ENCODE measurements at places on chromosomes 16 and 17.

DNA sequence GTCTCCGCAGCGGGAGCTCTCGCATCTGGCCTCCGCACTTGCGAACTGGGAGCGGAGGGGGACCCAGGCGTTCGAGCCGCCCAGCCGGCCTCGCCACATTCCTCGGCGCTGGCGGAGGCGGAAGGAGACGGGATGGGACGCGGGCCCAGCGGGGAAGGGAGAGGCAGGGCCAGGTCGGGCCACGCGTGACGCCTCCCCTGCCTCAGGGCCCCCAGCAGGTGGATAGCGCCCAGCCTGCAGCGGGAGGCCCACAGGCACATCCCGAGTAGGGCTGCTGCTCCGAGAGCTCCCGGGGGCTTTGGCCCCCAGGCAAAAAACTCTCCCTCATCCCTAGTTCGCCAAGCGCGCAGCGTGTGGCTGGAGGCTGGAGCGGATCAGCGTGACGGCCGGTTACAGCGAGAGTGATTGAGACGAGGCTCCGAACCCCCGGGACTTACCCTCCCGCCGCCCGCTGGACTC is 800 bp downstream of the PLEKHH3 start:
- no peak for DNase-seq

DNA sequence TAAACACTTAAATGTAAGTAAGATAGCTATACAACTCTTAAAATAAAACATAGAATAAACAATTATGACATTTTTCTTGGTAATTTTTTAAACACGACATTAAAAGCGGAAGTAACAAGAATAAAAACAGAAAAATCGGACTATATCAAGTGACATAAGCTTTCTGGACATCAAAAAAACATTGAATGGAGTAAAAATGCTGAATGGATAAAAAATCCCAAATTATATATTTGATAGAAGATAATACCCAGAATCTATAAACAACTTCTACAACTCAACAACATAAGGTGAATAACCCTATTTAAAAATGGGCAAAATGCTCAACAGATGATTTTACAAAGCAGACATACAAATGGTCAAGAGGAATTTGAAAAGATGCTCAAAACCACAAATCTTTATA is 1866.5 kb downstream of the TP53TG3F start:
- DNase-seq, result no peak

- no peak for DNase-seq
Measured at GRCh38 chr16:10993649-10994048, 49.3 kb downstream of the CLEC16A start.

- no peak for DNase-seq
Measured at GRCh38 chr17:50067996-50068395, 12.1 kb downstream of the ITGA3 start.

- DNase-seq, result no peak
Measured at GRCh38 chr17:45839442-45839841, 5.2 kb upstream of the SPPL2C start.

DNA sequence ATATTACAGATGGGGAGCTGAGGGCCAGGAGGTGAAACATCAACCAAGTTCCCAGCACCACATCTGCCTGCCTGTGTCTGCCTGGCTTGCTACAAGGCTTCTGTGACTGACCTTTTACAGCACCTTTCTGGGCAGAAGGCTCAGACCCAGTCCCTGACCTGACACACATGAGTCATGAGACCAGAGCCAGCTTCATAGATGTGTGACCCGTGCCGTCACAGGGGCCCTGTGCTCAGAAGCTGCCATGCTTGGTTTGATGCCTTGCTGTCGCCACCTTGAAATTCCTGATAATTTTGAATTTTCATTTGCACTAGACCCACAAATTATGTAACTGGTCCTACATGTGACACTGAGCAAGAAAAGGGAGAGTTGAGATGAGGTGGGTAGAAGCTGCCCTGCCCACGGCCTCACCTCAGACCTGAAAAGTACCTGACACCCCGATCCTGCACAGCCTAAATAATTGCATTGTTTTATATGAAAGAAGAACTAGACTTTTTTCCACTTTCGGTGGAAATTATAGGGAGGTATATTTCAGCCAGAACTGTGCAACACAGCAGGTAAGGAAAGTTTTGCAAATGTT is 13.3 kb upstream of the PECAM1 start:
- no peak for DNase-seq

DNA sequence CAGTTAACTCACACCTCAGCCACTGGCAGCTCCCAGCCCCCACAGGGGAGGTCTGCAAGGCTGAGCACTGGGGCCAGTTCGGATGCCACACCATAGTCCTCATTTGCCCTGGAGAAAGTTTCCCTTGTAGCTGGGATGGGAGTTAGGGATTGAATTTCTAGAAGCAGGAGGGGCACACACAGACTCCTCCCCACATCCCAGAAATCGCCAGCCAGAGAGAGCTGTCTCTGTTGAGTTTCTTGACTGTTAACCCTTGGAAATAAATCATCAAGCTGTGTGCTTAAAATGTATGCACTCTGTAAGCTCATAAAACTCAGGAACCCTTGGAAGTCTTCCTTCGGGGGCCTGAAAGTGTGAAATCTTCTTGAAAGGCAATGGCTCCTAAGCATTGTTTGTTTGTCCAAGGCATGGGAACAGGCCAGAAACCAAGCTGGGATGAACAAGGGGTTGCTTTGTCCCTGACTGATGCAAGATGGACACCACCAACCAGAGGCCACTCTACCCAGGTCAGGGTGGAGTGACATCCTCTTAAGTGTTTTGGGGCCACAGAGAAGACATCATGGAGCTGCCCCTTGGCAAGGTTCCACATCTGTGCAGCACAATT is 394 bp upstream of the PRM3 start:
- DNase-seq, result no peak

- DNase-seq, result no peak
Measured at GRCh38 chr16:82402665-82403218, 224.0 kb upstream of the CDH13 start.

DNA sequence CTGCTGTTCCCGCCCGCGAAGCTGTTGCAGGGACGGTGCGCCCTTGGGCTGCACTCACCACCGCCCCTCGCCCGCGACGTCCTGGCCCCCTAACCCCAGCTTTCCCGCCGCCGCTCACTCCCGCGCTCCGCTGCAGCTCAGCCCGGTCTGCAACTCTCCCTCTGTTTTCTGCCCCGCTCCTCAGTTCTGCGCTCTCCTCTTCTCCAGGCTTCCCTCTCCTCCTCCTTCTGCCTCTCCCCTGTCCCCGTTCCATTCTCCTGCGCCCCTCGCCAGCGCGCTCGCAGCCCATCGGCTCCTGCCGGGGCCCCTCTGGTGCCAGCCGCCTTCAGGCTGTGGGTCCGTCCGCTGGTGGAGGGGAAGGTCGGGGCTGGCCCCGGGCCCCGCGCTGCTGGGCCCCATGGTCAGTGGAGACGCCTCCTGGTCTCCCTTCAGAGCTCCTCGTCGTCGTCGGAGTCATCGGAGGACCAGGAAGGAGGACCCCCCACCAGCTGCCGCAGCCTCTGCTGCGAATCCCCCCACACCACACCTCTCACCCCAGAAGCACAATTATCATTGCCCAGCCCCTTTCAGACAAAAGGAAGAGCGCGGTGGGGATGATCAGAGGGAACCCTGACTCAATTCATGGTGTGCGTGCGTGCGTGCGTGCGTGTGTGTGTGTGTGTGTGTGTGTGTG is 223.2 kb upstream of the FOXF1 start:
- no peak for DNase-seq

- DNase-seq, result peak; percentile 85
Measured at GRCh38 chr17:81911277-81911961, at the start of gene PCYT2. Gene PCYT2 (minus strand): TSS chr17:81911399. CDS start chr17:81911355, 44 bp downstream.

DNA sequence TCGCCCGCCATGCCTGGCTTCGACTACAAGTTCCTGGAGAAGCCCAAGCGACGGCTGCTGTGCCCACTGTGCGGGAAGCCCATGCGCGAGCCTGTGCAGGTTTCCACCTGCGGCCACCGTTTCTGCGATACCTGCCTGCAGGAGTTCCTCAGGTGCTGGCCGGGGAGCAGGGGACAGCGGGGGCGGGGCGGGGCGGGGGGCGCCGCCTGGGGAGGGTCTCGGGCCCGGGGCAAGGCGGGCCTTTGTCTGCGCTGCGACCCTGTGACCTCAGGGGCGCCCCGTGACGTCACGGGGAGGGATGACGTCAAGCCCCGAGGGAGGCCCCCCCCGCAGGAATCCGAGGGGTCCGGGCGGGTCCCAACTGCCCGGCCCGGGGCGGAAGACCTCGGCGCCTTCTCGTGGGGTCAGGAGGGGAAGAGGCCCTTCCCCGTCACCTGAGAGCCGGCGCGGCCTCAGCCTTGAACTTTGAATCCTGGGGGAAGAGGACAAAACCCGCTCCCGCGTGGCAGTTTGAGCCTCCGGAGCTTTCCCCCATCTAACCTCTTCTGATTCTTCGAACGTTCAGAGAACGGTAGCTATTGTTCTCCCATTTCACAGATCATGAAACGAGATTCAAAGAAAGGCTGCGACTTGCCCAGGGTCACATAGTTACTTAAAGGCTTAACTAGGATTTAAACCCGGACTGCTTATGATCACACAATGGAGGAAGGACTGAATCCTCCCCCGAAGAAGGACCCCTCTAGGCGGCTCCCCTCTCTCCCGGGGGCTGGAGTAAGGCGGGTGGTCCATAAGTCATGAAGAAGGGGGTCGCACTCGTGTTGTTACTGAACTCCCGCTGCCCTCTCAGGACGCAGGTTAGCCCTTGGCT is 527 bp downstream of the TRAF4 start:
- peak; percentile 58 for DNase-seq

- DNase-seq, result no peak
Measured at GRCh38 chr17:16919663-16920627, 52.0 kb downstream of the TNFRSF13B start.

- DNase-seq, result no peak
Measured at GRCh38 chr17:3918372-3919122, 2.3 kb upstream of the P2RX1 start.

DNA sequence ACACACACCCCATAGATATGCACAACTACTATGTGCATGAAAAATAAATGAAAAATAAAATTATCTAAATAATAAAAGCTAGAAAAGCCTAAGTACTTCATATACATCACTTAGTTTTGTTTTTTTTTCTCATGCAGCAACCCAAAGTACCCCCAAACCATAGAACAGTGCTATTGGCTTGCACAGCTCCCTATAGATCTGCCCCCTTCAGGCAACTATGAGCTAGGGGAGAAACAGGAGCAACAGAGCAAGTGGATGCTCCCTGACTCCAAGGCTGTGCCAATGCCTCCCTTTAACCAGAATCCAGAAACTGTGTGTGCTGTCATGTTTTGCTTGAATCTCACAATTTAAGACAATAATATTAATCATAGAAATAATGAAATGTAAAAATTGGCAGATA is 605.5 kb downstream of the TOX3 start:
- no peak for DNase-seq

GRCh38 chr17:76554131-76554530 is 14.3 kb downstream of the PRCD start:
- DNase-seq, result no peak

All from NB4 (cell line).